ENCODE measurements at places on chromosomes 11 and 22. TPM values are rescaled to one million over a fixed set of nuclear protein-coding genes. Genes with fewer than 3 reads are reported as not detected.
A peak's percentile ranks its signal among the peaks of the same experiment; 100 is the strongest.

DNA sequence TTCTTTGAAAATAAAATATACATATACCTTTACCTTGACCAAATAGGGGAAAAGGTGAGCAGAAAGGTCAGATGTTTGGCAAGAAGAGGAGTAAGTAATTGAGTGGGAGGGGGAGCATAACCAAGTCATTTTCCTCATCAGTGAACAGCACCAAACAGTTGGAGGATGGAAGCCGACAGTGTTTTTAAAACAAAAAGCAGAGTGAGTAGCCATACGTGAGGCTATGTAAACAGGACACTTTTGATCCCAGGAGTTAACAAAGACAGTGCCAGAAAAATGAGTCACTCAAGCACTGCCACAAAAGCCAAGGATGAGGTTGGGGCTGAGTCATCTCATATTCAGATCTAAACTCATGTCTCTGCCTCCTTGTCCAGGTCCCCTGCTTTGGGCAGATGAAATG is 734.7 kb downstream of the KCNA4 start:
- DNase-seq: no peak

DNA sequence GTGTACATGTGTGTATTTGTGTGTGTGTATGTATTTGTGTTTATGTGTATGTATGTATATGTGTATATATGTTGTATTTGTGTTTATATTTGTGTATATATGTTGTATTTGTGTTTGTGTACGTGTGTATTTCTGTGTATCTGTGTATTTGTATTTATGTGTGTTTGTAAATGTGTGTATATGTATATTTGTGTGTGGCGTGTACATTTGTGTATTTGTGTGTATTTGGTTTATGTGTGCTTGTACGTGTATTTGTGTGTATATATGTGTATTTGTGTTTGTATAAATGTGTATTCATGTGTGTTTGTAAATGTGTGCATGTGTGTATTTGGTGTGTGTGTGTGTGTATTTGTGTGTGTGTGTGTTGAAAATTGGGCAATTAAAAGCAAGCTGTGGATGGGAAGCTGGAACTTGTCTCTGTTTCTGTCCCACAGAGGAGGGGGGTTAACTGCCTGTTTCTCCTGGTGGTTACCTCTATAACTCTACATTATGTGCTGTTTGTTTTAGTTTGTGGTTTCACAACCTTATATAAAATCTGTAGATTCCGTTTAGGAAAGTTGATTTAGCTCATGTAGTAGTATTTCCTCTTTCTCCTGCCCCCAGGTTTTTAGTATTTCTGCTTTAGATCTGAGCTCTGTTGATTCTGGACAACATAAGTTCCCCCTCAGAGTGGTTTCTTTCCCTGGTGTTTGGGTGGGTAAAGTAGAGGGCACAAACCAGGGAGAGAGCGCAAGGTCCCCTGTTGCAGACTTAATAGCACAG is 28.9 kb downstream of the AP2A2 start:
- DNase-seq: no peak

- no peak for DNase-seq
Measured at GRCh38 chr11:116281173-116282160, 491.3 kb downstream of the BUD13 start.

DNA sequence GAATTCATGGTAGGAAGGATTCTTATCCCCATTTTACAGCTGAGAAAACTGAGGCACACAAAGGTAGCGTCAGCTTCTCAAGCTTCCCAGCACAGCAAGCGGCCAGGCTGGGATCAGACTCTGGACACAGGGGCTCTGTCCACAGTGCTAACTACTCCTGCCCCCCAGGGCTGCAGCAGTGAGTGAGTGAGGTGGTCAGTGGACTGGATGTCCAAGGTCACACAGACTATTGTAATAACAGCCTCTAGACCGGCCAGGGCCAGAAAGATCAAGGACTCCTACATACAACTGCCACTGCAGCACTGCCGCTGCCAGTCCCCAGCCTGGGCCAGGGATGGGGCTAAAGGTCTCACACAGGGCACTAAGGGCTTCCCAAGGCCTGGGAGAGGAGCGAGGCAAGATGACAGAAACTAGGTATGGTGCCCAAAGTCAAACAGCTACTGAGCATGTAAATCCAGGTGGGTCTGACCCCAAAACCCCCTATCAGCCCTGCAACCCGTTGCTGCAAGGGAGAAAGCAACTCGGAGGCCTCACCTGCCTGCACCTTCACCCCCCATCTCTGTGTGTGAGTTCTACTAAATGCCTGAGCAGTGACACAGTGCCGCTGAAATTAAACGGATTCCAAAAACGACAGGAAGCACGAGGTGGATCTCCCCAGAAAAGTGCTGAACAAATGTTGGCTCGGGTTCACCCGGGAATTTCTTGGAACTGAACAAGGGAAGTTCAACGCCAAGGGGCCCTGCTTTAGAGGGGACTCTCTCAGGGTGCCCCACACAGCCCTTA is 161.8 kb upstream of the GRK3 start:
- no peak for DNase-seq

- peak; percentile 63 for DNase-seq
Measured at GRCh38 chr22:48492366-48493320, 1335.0 kb downstream of the BRD1 start.

Gene CEP57
- 101 TPM for total RNA-seq

DNA sequence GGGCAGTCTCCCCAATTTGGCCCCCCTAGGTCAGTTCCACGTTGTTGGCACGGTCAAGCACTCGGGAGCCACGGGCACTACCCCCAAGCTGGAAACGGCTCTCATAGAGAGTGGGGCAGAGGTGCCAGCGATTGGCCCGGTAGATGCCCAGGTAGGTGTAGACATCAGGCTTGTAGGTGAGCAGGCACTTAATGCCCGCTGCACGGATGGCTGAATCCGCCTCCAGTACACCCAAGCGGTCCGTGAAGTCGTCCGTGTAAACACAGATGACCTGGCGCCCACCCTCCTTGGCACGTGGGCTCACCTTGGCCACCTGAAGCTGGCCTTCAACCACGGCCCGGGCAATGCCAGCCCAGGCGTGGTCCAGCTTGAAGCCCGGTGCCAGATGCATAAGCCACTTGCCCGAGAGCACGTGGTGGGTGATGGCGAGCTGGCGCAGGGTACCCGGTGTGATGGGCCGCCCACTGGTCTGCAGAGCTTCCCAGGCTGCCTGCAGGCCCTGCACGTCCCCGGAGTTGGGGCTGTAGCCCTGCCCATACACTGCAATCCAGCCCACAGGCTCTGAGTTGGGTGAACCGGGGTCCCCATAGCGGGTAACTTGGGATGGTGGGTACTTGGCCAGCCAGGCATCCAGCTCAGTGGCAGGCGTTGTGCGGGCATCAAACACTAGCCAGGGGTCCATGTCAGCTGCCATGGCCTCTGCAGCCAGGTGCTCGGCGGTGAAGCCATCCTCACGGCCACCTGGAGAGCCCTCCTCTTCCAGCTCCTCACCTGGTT is 1.2 kb downstream of the C11orf68 start:
- DNase-seq: no peak

GRCh38 chr11:59574932-59575502 is 40.6 kb downstream of the OSBP start:
- no peak for DNase-seq

Gene P2RX3
- total RNA-seq: not detected

Gene CBLIF
- total RNA-seq: not detected

- DNase-seq: peak; percentile 79
Measured at GRCh38 chr22:17781319-17782031, 7.2 kb upstream of the BID start.

Measured in activated CD4-positive, alpha-beta T cell treated with anti-CD3 and anti-CD28 coated beads for 36 hours (primary cell).